ENCODE measurements at places on chromosomes 4 and X.
A peak's percentile ranks its signal among the peaks of the same experiment; 100 is the strongest.

GRCh38 chr4:87882861-87883260 lies 50.1 kb downstream of the MEPE start:
- DNase-seq, result no peak

GRCh38 chrX:150863191-150863590 lies 35.3 kb downstream of the CD99L2 start:
- no peak for DNase-seq

DNA sequence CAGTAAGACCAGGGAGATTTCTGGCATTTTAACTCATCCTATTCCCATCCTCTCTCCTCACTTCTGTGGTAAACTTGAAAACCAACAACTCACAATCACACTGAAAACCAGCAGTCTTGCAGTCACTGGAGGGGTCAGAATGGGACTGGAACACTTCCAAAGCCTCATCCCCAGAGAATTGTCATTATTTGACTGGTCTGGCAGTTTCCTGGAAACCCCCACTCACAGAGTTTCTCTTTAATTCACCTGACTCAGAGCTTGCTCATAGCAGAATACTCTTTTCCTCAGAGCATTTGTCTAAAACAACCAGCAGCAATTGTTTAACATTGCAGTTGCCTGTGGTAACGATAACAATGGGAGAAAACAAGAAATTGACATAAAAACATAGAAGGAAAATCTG lies 7.3 kb upstream of the RAB9B start:
- DNase-seq, result no peak

GRCh38 chrX:32867781-32868523 lies 343.4 kb downstream of the DMD start:
- no peak for DNase-seq

- DNase-seq, result peak; percentile 60
These were observed 99.1 kb upstream of the FAM47C start for GRCh38 chrX:36908801-36909675.

DNA sequence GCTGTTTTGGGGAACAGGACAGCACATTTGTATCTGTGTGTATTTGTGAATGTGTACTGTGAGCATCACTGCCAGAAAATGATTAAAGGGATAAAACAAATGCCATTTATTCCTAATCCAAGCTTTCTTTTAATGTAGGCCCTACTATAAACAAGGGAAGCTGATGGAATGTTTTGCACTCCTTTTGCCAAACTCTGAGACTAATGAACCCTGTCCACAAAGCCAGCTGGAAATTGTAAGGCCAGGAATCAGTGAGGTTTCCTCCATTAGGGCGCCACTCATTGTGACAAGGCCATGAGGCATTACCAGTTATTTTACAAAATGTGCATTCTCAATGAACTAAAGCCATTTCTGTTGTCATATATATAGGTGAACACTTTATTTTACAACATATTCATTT lies 163.0 kb upstream of the NAP1L5 start:
- no peak for DNase-seq

DNA sequence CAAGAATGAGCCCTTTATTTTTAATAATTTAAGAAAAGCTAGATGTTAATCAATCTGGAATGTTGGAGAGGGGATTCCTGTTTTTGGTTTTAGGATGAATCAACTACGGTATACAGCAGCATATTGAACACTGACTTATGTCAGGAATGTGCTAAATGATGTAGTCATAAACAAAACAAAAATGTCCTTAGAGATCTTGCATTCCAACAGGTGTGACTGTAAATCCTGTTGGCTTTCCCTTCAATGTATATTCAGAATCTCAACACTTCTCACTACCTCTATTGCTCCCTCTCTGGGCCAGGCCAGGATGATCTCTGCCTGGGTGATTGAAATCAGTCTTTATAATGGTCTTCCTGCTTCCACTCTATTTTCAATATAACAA lies 37.8 kb upstream of the BDH2 start:
- no peak for DNase-seq

DNA sequence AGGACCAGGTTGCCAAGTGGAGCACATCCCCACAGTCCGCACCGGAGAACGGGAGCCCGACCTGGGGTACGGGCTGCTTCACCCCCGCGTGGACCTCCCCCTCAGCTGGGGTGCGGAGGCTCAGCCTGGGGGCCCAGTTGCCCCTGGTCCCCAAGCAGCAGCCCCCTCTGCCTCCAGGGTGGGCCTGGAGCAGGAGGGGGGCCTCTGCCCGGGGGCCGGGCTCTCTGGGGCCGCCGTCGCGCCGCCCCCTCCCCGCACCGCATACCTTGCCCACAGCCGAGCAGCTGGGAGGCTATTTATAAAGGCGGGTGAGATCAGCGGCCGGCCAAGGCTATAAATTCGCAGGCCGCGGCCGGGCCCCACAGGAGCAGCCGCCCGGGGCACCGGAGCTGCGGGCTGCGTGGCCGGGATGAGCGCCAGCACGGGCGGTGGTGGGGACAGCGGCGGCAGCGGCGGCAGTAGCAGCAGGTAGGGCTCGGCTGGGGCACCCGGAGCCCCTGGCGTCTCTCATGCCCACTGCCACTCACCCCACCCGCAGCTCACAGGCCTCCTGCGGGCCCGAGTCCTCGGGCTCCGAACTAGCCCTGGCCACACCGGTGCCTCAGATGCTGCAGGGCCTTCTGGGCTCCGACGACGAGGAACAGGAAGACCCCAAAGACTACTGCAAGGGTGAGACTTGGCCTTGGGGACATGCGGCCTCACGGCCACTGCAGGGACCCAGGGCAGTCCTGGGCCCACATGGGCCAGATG lies at the start of gene SRPK3:
Gene SRPK3 (plus strand): TSS at position 364 of the 750 bp plus-strand sequence. CDS start 46 bp downstream, at position 410.
- DNase-seq, result no peak

- DNase-seq, result peak; percentile 81
These were observed 345.1 kb upstream of the TACR3 start for GRCh38 chr4:104064646-104065577.

- DNase-seq, result no peak
These were observed 33.5 kb downstream of the CNOT6L start for GRCh38 chr4:77785669-77786068.

DNA sequence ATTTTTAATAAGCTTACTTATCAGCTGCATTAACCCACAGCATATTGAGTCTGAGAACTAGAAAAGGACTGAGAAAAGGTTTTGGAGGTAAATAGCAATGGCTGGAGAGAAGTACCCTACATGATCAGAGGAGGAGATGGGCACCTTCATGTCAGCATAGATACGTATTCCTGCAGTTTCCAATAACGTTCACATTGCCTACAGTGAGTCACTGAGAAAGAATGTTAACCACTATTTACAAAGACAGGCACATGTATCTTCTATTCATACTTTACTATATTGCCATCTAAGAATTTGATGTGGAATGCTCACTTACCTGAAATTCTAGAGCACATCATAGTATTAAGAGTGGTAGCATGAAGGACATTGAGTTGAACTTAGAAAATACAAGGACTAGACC lies 92.5 kb downstream of the TLL1 start:
- no peak for DNase-seq

- DNase-seq, result peak; percentile 85
These were observed 118.3 kb downstream of the DNAAF6 start for GRCh38 chrX:107324493-107325310.

DNA sequence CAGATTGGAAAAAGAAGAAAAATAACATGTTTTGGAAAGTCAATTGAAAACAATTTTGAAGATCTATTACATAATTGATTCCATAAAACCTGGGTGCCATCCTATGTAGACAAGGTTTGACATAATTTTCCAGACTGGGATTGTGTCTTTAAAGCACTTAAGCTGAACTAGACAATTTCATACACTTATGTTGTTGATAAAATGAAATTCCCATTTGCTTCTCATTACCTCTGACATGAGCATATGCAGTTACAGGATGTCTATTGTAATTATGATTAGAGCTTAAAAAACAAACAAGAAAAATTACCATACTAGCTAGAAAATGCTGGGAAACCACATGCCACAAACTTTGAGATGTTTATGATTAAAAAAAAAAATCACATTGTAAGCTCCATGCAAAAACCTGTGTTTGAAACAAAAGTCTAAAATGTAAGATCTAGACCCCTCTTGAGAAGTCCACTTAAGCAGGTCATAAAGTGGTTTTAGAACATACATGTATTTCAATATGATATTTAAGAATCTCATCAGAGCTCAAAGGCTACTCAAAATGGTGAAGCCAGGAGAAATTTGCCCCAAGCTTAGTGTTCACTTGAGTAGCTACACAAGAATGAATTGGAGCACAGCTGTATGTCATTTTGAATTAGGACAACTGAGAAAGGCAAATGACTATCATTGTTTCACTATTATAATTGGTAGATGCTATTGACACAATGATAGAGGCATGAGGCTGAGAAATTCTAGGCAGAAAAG lies 181.1 kb upstream of the PABPC4L start:
- DNase-seq, result no peak

GRCh38 chr4:144910723-144911122 lies 187.3 kb downstream of the ANAPC10 start:
- DNase-seq, result no peak

GRCh38 chrX:26160301-26160700 lies at the start of gene MAGEB6B:
TSS of gene MAGEB6B (plus strand) at chrX:26160601. CDS start at chrX:26160601, 0 bp downstream.
- no peak for DNase-seq

DNA sequence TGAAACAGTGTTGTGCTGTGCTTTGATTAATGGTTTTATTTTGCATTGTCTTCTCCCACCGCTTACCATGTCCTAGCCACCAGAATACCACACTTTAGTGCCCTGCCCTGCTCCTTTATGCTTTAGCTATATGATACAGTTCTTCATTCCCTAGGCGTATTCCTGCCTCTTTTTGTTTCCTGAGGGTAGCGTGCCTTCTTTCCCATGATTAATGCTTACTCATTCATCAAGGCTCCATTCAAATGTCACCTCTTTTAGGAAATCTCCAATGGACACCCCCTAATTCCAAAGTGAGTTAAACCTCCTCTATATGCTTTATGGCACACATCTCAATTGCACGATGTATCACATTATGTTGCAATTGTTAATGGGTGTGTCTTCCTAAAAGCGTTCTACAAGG lies 46.3 kb downstream of the SPANXD start:
- no peak for DNase-seq

GRCh38 chr4:186204103-186204559 lies 12.8 kb downstream of the CYP4V2 start:
- no peak for DNase-seq

DNA sequence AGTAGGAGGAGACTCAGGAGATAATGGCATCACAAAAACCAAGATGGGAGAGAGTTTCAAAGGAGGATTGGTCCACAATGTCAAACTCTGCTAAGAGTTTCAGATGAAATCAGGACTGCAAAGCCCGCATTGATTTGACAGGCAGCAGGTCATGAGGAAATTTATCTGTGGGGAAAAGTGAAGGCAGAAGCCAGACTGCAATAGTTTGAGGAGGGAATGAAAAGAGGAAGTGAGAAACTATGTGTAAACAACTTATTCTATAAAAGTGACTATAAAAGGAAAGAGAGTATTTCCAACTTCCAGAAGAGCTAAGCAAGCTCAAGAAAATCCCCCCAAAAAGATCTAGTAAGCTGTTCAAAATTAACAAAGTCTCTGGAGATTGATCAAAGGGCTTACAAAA lies 66.3 kb upstream of the DGKK start:
- DNase-seq, result no peak

GRCh38 chrX:107935664-107936433 lies 46.3 kb downstream of the TEX13B start:
- peak; percentile 10 for DNase-seq

- DNase-seq, result no peak
These were observed 28.1 kb downstream of the INPP4B start for GRCh38 chr4:142818031-142818430.

GRCh38 chr4:18388039-18388438 lies 366.5 kb upstream of the LCORL start:
- DNase-seq, result peak; percentile 13

- DNase-seq, result no peak
These were observed 97.7 kb downstream of the ANXA5 start for GRCh38 chr4:121599049-121599448.

GRCh38 chr4:8707045-8707781 lies 114.6 kb downstream of the CPZ start:
- DNase-seq, result no peak

DNA sequence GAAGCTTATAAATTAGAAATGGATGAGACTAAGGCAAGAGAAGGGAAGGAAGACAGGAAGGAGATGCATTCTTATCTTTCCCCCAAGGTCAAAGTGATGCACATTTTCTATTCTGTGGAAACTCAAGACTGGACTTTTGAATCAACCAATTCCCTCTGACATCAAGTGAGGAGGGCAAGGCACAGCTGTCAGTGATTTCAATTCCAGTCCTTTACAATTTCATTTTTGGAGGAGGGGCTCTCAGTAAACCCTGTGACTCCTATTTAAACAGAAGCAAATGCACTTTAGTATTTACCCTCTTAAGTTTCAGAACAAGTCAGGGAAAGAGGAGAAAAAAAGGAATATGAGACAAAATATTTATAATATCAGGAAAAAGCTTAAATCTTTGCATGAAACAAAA lies 134.0 kb downstream of the MGST2 start:
- no peak for DNase-seq

GRCh38 chr4:16377887-16378286 lies 151.6 kb upstream of the TAPT1 start:
- DNase-seq, result no peak

DNA sequence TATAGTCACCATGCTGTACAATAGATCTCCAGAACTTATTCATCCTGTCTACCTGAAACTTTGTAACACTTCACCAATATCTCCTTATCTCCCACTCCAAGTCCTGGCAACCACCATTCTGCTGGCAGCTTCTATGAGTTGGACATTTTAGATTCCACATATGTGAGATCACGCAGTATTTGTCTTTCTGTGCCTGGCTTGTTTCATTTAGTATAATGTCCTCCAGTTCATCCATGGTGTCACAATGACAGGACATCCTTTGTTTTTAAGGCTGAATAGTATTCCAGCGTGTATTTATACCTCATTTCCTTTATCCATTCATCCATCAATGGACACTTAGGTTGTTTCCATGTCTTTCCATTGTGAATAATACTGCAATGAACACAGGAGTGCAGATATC lies 198.7 kb downstream of the QDPR start:
- DNase-seq, result no peak

GRCh38 chr4:12389604-12390003 lies 960.9 kb upstream of the HS3ST1 start:
- no peak for DNase-seq

DNA sequence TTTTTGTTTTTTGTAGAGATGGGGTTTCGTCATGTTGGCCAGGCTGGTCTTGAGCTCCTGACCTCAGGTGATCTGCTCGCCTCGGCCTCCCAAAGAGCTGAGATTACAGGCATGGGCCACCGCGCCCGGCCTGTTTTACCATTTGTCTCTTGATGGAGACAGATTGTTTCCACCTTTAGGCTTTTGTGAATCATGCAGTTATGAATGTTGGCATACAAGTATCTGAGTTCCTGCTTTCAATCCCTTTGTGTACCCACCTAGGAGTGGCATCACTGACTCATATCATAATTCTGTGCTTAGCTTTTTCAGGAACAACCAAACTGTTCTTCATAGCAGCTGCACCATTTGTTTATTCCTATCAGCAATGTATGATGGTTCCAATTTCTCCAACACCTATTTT lies 20.2 kb upstream of the MGST2 start:
- DNase-seq, result no peak

- peak; percentile 75 for DNase-seq
These were observed 433 bp downstream of the MMAA start for GRCh38 chr4:145619639-145619996.

GRCh38 chr4:107823870-107824349 lies 822 bp upstream of the SGMS2 start:
- no peak for DNase-seq

- DNase-seq, result no peak
These were observed 110.5 kb downstream of the KDR start for GRCh38 chr4:55014876-55015275.
